ENCODE measurements at places on chromosomes 7 and 10. TPM values are rescaled to one million over a fixed set of nuclear protein-coding genes. Genes with fewer than 3 reads are reported as not detected.

ICA1 gene
- total RNA-seq: 0.33 TPM

OR6V1 gene
- not detected for total RNA-seq

SUFU gene
- total RNA-seq: 7.4 TPM

SERPINE1 gene
- 260 TPM for total RNA-seq

C7orf33 gene
- total RNA-seq: not detected

All from smooth muscle cell of trachea (primary cell).